ENCODE measurements at places on chromosomes 1 and 21. TPM values are rescaled to one million over a fixed set of nuclear protein-coding genes. Genes with fewer than 3 reads are reported as not detected.

- DNase-seq = no peak
Observed at GRCh38 chr1:222372221-222372620, 175.7 kb downstream of the HHIPL2 start.

WDR64 gene
- total RNA-seq = not detected

DNA sequence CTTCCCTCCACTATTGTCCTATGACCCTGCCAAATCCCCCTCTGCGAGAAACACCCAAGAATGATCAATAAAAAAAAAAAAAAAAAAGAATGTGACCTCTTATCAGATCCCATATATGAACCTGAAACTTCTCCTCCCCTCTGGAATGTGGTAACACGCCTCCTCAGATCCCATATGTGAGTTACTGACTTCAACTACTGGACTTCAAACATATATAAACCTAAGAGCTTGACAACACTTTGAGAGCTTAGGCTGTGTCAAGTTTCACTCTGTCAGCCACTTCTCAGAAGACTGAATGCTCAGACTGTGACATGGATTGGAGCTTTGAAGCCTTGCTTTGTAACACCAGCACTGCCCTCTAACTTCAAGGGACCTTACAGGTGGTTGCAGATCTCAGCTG is 148.4 kb downstream of the COP1 start:
- DNase-seq = no peak

GRCh38 chr1:184545601-184546000 is 158.8 kb downstream of the C1orf21 start:
- no peak for DNase-seq

- DNase-seq = no peak
Observed at GRCh38 chr1:175679981-175680652, 63.3 kb downstream of the TNR start.

GRCh38 chr1:57329937-57330336 is 93.9 kb downstream of the DAB1 start:
- DNase-seq = no peak

- no peak for DNase-seq
Observed at GRCh38 chr1:203638950-203639349, 12.3 kb downstream of the ATP2B4 start.

KMO gene
- not detected for total RNA-seq

GRCh38 chr1:93619507-93620171 is 62.0 kb downstream of the BCAR3 start:
- DNase-seq = no peak

S100A7 gene
- total RNA-seq = not detected

DNA sequence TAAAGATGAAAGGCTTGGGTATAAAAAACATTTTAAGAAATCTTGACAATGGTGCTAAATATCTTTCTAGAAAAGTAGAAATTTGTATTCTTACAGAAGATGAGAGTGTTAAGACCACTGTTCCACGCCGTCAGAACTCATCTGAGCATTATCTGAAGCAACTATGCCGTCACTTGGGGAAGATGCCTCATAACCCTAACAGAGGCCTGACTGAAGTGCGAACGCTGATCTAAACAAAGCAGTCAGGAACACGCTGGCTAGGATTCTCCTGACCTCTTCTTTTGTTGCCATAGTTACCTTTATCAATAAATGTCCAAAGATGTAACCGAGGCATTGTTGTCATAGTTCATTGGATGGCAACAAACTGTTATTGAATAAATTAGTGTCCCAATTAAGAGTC is 612.4 kb downstream of the LTN1 start:
- no peak for DNase-seq

DNA sequence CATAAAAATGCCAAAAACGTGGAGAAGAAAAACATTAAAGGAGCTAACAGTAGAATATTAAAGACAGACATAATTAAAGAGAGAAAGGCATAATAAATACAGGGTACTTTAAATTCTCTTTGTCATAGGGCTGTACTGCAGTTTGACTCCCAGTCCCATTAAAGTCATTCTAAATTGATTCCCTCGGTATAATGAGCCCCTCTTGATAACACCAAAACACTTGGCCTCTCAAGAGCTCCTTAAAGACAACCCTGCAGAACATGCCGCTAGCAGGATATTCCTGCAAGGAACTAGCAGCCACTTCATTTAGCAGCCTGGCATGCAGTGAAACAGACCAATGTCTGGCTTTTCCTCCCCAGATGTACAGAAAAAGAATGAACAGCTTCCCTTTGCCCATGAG is 273.8 kb upstream of the ESRRG start:
- DNase-seq = no peak

DNA sequence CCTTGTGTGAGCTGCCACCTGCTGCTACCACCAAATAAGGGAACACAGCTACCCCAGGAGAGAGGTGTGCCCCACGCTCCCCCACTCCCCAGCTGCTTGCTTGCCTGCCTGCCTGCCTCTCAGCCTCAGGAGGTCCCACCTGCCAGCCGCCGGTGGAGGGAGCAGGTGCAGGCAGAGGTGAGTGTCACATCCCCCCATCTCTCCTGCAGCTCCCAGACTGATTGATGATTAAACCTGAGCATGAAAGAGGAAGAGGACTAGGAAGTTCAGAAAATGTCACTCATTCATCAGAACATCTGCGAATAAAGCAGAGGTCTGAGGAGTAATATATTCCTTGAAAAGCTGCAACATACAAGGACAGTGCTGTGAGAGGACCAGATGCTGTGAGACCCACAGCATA is 58.6 kb upstream of the HIVEP3 start:
- DNase-seq = no peak

GRCh38 chr21:25688275-25689155 is 46.2 kb downstream of the ATP5PF start:
- no peak for DNase-seq

DNA sequence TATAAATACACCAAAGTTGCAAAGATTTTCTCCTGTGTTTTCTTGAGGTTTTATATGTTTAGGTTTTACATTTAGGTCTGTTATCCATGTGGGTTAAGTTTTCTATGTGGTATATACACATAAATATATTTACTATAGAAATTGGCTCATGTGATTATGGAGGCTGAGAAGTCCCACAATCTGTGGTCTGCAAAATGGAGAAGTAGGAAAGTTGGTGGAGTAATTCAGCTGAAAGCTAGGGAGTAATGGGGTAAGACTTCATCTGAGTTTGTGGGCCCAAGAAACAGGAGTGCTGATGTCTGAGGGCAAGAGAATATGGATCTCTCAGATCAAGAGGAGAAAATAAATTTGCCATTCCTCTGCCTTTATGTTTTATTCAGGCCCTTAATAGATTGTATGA is 146.0 kb downstream of the GPATCH2 start:
- DNase-seq = no peak

DNA sequence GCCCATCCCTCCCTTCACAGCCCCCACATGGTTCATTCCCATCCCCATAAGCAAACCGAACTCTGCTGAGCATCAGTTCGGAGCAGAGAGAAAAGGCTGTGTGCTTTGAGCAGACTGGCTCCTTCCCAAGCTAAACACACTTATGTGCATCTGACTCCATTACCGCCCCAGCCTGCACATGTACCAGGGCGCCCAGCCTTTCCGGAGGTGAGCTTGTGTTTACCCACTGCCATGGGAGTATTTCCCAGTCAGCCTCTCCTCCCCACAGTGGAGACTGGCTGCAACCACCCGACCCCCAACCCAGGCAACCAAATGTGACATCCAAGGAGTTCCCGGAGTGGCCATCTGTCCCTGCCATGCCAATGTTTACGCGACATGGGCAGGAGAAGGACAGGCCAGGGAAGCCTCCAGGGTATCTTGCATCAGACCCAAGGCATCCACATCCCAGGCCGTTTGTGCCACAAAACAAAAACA is 9.4 kb downstream of the TIAM1 start:
- no peak for DNase-seq

GRCh38 chr1:165877940-165878556 is 50.6 kb downstream of the UCK2 start:
- no peak for DNase-seq

DNA sequence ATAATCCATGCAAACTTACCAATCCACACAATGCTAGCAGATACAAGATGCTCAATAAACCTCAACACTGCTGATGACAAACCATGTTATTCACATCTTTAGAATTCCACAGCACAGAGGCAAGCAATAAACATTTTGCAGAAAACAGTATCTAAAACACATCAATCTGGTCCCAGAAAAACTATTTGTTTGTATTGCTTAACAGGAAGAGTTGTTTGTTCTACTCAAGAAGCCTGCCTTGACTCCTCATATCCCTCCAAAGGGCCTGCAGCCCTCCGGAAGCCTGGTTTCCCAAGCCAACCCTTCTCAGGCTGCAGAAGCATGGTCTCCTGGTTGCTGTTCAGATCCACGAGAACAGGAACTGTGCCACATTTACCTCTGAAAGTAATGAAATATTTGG is 139.7 kb downstream of the RERE start:
- DNase-seq = no peak

NOTCH2 gene
- total RNA-seq = 79.6 TPM

All from activated naive CD4-positive, alpha-beta T cell treated with anti-CD3 and anti-CD28 coated beads, Interleukin-2, amount 50 U/mL, for 72 hours (primary cell).